GM03348 (cell line): ENCODE measurements at places on chromosomes 13 and 19.

DNA sequence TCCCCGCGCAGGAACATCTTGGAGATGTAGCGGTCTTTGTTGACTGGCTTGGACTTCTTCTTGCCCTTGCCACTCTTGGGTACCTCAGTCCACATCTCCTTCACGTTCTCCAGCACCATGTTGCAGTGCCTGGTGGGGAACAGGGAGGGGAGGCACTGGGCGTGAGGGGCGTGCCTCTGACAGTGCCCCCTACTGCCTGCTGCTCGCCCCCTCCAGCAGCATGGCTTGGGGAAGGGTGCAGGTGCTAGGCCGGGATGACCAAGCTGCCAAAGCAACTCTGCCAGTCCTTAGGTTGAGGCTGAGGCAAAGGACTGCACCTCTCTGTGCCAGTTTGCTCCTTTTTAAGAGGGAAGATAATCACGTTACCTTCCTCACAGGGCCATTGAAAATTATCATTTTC, 4.2 kb downstream of the SNRPD2 start:
- no peak for DNase-seq

GRCh38 chr19:50204811-50205675, 1.6 kb downstream of the MYH14 start:
- no peak for DNase-seq

- peak; percentile 56 for DNase-seq
These were observed 1.1 kb downstream of the METTL21C start for GRCh38 chr13:102693776-102694175.

DNA sequence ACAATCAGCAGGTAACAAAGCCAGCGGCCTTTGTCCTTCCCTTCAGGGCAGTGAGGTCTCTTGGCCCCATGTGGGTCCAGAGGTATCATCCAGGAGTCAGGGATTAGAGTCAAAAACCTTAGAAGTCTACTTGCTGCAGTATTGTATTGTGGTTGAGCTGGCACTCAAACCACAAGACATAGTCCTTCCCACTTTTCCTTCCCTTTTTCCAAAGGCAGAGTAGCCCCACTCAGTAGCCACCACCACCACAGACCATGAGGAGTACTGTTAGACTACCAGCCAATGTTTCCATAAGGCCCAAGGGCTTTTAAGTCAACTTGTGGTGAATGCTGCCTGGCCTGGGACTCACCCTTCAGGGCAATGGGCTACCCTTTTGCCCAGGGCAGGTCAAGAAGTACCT, 27.1 kb upstream of the CCNA1 start:
- no peak for DNase-seq

GRCh38 chr13:22880741-22881720, 299.7 kb upstream of the SGCG start:
- no peak for DNase-seq

GRCh38 chr13:27578121-27579030, 42.0 kb downstream of the LNX2 start:
- peak; percentile 17 for DNase-seq

DNA sequence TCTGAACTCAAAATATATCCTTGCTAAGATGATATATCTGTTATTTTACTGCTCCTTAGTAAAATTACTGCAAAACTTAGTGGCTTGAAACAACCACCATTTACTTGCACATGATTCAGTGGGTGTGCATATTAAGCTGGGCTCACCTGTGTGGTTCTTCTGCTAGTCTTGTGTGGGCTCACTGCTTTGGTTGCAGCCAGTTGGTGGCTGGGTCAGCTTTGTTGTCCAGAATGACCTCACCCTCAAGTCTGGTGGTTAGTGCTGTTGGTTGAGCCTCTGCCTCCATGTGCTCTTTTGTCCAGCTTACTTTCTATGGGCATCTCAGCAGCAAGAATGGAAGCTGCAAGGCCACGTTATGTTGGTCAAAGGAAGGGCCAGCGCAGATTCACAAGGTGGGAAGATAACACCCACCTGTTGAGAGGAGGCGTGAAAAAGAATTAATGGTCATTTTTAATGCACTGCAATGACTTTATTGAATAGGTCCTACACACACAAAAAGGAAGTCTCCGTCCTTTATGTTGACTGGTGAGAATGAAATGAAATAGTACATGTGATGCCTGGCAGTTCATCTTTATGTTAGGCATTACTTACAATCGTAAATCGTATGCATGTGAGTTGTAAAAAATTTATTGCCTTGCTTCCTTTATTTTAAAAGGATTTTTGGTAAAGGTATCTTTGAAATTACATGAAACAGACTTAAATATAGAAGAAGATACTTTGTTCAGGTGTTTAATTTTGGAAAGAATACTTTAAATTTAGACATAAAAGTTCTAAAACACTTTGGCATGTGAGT, 34.3 kb downstream of the URI1 start:
- no peak for DNase-seq

- DNase-seq: no peak
These were observed 25.2 kb downstream of the DGKH start for GRCh38 chr13:42073683-42074082.

DNA sequence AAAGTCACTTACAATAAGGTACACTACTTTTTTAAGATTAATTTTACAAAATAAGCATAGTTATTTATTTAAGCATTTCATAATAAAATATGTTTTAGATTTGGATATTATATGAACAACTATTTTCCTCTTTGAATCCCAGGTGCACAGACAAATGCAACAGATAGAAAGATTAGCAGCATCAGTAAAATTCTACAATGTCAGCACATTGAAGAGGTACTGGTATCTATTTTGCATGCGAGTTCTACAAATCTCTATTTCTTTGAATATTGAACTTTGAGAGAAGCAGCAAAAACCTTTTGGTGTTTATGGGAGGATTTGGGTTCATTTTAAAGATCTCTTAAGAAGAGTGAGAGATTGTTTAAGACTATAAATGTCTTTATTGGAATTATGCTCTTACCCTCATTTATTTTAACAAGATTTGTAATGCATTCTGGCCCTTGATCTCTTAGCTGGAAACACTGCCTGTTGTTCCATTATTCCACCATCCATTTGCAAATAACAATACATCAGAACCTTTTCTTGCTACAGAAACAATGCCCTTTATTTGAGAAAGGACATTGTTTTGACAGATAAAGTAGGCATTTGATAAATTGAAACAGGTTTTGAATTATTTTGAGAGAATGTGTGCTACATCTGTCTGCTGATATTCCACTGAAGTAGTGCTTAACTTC, 558.8 kb upstream of the KLHL1 start:
- DNase-seq: no peak

DNA sequence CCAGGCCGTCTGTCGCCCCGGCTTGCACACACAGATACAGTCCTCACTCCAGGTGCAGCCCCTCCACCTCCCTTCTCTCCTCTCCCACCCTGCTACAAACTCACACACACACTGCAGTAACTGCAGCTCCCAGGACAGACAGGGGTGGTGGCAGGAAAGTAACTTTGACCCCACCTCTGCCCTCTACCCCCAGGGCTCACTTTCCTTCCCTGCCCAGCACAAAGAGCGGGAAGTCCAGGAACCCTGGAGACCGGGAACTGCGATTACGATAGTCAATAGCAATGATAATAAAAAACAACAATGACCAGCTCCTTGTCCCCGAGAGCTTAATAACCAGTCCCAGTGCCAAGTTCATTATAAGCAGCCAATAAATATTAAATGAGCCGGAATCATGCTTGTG, at the start of gene CEACAM20:
CEACAM20 (minus strand) TSS at position 140 of the 400 bp plus-strand sequence. CDS start 166 bp downstream, outside the sequence.
- DNase-seq: no peak

DNA sequence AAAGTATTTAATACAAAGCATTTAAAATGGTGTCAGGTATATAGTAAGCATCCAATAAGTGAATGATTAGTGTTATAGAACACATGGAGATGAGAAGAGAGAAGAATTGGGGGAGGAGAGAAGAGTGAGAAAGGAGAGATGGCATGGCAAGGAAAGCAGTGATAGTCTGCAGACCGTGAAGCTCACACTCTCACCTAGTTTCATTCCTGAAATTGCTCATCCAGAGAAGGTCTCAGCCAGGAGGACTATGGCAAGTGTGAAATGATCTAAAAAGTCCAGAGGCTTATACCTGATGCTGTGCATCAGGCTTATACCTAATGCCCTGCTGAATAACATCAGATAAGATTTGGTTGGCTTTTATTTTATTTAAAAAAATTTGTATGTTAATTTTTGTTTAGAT, 351.6 kb upstream of the KLF12 start:
- no peak for DNase-seq

- no peak for DNase-seq
These were observed 21.4 kb upstream of the PSG9 start for GRCh38 chr19:43290568-43291359.

GRCh38 chr13:102045731-102046130, 356.1 kb downstream of the FGF14 start:
- DNase-seq: no peak

- no peak for DNase-seq
These were observed 18.3 kb upstream of the N4BP2L1 start for GRCh38 chr13:32446220-32446619.

DNA sequence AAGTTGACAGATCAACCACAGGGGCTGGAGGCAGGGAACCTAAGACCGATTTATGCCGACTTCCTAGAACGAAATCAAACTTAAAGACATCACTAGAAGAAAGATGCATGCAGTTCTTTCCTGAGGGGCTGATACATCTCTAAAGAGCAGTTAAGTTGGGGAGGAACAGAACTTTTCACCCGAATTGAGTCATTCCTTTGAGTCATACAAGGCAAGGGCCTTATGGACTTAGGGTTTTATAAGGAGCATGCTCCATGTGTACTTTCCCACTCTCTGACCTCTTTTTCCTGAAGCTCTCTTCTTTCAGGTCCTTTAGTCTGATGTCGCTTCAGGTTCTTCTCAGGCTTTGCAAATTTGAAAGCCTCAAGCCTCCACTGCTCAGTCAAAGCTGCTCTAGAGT, 7.9 kb upstream of the FBXL3 start:
- DNase-seq: no peak

DNA sequence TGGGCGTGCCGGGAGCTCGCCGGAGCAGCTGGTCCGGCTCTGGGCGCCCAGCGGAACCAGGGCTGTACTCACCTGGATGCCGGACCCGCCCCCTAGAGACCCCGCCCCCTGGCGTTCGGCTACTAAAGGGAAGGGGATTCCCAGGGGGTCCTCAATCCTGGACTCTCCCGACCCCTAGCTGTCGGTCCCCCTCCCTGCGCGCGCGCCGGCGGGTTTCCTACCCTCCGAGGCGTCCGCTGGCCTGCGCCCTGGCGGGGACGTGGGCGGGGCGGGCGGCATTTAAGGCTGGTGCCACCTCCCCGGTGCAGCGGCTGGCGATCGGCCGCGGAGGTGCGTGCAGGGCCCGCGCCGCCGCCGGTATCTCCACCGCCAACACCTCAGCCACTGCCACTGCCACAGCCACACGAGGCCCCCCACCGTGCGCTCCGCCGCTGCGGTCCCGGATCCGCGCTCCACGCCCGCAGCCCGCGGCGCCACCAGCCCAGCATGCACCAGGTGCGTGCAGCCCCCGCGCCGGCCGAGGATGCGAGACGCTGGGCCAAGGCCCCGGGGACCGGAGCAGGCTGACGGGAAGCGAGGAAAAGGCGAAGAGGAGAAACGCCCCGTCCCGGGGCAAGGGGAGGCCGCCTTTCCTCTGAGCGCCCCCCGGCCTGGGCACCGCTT, at the start of gene ATP12A:
ATP12A (plus strand) TSS at position 151 of the 663 bp plus-strand sequence; CDS start at position 487, 336 bp downstream.
- DNase-seq: no peak

DNA sequence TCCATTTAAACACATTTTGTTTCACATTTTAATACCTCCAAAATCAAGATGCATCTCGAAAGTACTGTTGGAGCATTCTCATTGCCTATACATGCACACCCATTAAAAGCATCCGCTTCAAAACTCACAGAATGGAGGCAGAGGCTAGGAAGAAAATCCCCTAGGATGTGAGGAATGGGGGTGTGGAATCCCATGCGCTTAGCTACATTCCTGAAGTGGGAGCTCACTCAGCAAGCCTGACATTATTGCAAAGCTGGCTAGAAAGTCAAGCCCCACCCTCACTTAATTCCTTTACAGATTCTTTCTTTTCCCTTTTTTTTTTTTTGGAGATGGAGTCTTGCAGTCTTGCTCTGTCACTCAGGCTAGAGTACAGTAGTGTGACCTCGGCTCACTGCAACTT, 4.6 kb upstream of the FAM32A start:
- peak; percentile 92 for DNase-seq

DNA sequence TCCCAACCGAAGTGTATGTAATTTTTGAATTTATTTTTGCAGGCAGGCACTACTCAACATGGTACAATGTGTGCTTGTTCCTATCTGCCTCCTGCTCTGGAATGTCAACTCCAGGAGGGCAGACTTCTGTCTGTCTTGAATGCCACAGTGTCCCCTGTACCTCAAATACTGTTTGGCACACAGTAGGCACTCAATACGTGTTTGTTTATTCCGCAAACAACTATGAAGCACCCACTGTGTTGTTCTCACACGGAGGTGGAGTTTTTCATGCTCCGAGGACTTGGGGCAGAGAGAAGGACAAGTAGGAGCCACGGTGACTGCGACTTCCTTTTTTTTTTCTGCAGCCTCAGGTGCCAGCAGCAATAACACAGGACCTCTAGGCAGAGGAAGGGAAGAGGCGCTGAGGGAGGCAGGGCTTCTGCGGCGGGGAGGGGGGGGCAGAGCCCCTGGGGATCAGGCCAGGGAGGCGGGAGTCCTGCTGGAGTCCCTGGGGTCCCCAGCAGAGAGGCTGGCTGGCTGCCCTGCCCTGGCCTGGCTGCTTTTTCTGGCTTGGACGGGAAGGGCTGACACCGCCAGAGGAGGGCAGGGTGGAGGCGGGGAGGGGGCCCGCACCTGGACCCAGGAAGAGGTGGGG, 29.3 kb upstream of the TNFAIP8L1 start:
- no peak for DNase-seq

DNA sequence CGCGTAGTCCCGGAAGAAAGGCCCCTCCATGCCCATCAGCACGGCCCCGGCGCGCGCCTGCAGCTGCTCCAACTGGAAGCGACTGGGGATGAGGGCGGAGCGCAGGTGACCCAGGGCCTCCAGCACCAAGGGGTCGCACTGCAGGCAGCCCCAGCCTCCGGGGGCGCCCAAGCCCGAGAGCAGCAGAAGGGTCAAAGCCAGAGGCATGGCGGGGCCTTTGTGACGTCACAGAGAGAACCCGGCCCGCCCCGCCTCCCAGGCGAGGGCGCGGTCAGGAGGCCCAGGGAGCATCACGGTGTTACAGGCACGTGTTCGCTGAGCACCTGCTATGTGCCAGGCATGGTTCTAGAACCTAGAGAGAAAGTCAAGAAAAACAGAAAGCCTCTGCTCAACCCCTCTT, at the start of gene IZUMO2:
IZUMO2 (minus strand) TSS at position 294 of the 400 bp plus-strand sequence; CDS start at position 207, 87 bp downstream.
- no peak for DNase-seq

DNA sequence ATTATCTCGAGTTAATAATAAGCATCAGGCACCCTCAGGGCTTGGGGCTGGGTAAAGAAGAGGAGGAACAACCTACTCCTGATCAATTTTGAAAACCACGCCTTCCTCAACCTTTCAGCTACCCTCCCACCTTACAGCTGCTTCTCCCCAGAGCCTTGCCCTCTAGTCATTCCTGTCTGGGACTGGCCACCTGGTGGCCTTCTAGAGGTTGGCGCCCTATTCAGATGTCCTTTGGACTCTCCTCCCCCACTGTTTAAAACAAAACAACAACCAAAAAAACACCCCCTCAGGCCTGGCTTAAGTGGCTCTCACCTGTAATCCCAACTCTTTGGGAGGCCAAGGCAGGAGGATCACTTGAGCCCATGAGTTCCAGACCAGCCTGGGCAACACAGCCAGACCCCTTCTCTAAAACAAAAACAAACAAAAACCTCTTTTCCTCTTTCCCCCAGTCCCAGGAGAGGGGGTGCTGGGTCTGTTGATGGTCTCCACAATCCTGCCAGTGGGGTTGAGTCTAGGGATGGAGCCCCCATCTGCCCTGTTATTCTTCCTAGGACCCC, 62.3 kb downstream of the CCDC70 start:
- DNase-seq: no peak

GRCh38 chr13:94622344-94622743, 20.7 kb downstream of the GPR180 start:
- no peak for DNase-seq
